CD4-positive, alpha-beta memory T cell (primary cell): ENCODE measurements at places on chromosomes 12 and 14. TPM values are rescaled to one million over a fixed set of nuclear protein-coding genes. Genes with fewer than 3 reads are reported as not detected.

- no peak for DNase-seq
These were observed 148.9 kb downstream of the PPM1H start for GRCh38 chr12:62785941-62786559.

- no peak for DNase-seq
These were observed 15.2 kb downstream of the STON2 start for GRCh38 chr14:81384900-81385299.

DNA sequence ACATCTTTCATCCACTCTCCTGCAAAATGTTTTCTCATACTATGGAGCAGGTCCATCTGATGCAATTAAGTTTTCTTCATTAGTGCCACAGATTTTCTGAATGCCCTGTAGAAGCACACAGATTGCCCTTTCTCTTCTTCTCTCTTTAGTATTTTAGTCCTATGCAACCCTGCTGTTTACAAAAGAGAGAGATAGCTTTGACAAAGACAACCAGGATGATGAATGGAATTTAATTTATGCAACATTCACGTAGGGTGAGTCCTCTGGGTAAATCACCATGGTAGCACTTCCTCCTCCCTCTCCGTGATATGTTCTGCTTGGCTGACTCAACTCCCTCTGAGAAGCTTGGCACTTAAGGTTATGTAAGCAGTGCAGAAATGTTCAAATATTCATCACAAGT, 400.9 kb upstream of the PDE3A start:
- no peak for DNase-seq

DNA sequence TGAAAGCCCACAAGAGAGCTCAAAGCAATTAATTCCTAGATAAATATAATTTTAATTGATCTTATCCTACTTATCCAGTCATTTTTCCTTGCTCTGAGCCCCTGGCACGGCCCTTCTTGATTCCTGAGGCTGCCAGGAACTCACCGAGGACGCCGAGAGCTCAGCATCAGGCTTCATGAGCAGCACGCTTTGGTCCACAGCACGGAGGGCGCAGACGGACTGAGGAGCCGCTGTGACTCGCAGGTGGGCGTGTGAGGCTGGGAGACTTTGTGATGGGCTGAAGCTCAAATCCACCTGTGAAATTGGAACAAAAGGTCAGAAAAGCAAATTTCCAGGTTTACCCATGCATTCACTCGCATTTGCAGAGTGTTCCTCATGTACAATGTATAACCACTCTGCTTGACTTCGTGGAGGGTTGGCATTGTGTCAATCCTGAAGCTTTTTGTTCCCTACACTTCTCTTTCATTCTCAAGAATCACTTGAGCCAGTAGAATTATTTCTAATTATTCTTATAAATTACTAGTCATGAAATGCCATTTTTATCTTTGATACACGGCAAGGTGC, 17.2 kb downstream of the A2M start:
- DNase-seq, result no peak

DNA sequence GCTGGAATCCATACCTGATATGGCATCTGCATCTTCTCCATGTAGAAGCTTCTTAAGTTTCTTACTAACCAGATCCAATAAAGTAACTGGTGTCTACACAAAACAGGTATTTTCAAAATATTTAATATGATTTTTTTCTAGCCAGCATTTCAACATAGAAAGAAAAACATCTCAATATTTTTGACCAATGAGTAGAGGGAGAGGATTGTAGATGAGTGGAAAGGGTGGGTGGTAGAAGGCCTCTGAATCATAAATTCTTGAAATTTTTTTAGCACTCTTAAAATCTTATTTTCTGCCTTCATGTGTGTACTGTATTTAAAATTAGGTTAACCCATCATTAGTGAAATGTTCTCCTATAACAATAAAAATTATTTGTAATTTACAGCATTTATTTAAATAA, 18.0 kb downstream of the DEPDC4 start:
- no peak for DNase-seq

GRCh38 chr12:115375186-115375991, 691.4 kb upstream of the TBX3 start:
- no peak for DNase-seq

DNA sequence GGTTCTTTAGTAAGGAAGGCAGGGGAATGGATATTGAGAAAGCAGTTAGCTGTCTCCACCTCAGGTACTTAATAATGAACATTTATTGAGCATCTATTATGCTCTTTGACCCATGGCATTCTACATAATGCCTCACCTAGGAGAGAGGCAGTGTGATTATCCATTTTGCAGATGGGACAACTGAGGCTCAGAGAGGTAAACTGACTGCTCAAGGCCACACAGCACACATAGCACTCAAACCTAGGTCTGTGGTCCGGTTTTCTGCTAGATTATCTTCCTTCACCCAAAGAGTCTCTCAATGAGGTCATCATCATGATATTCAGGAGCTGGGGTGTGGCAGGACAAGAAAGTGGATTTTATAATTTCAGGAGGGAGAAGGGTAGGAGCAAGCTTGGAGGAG, 199.1 kb upstream of the LHX5 start:
- DNase-seq, result no peak

GRCh38 chr12:122876731-122877130, 19.2 kb downstream of the VPS37B start:
- no peak for DNase-seq

- no peak for DNase-seq
These were observed 133.8 kb upstream of the CPM start for GRCh38 chr12:69066492-69067373.

DNA sequence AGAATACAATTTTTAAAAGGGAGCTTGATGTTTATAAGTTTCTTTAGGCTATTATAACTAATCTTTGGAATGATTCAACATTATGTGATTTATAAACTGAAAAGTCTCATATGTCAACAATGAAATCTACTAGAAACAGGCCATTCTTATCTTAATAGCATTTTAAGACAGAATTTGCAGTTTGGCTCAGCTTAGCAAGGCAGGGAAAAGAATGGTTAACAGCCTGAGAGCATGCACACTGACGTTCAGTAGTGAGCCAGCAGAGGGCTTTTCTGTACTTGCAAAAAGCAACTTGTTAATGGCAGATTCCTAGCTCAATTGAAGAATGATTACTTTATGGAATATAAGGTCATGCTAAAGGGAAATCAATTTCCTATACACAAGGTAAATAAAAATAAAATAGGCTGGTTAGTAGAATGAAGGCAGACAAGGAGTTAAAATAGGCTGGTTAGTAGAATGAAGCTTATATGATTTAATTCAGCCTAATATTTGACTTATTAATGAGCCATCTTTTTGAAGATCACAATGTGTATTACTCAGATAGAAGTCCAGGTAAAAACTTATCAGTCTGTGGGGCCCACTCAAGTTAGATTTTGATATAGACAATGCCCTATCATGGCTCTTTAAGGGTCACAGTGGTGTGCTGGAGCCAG, 95.9 kb downstream of the OTOGL start:
- DNase-seq, result no peak

GRCh38 chr12:106239241-106239950, 8.4 kb downstream of the CKAP4 start:
- DNase-seq, result no peak

- no peak for DNase-seq
These were observed 147.8 kb upstream of the ATP2B1 start for GRCh38 chr12:89856431-89856830.

DNA sequence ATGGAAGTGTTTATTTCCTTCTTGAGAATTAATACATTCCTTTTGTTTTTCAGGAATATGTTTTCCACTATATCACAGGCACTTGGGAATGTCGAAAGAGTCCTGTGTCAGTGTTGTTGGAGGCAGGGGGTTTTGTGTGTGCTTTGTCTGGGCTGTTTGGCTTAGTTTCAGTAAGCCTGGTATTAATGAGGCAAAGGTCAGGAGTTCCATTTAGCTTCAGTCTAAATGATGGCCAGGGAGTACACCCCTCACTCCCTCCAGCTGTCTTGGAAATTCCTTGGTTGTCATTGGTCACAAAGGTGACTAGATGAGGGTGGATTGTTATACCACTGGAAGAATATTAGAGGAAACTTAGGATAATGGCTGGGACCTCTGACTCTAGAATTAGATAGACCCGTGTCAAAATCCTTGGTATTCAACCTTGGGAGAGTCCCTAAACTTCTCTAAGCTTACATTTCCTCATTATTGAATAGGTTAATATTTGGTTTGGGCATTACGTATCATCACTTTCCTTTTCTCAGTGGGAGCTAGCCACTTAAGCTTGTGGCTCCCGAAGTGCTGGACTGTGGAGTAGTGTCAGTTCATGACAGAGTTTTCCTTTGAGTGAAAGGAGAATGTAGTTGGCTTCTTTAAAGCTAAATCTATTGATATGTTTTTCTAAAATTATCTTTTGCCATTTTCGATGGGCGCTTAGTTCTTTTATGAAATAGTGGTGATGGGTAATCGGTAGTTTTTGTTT, 5.2 kb downstream of the FRS2 start:
- DNase-seq, result no peak

- no peak for DNase-seq
These were observed 10.3 kb upstream of the SP7 start for GRCh38 chr12:53346491-53346890.

- DNase-seq, result no peak
These were observed 16.7 kb upstream of the NEDD1 start for GRCh38 chr12:96890331-96890730.

- DNase-seq, result no peak
These were observed 108.4 kb downstream of the MON2 start for GRCh38 chr12:62575036-62575435.

- peak; percentile 9 for DNase-seq
These were observed 412.1 kb downstream of the DAD1 start for GRCh38 chr14:22176957-22177356.

DNA sequence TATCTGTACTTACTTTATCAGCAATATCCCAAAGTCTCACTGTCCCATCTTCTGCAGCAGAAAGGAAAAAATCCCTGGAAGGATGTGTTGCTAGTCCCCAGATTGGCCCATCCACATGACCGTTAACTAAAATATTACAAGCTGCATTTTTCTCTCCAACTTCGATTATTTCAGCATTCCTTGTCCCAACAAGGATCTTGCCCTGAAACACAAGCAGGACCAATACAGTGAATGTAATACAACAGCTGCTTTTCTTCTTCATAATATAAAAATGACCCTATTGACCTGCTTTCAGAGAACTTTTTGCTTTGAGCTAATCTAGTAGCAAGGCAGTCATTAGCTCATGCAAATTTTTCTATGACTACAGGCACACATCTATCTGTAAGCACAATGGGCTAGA, 58.3 kb downstream of the ZC3H14 start:
- no peak for DNase-seq

GRCh38 chr12:131795690-131796410, 32.3 kb upstream of the MMP17 start:
- no peak for DNase-seq

GRCh38 chr14:92551044-92551841, 37.7 kb downstream of the RIN3 start:
- DNase-seq, result no peak

DNA sequence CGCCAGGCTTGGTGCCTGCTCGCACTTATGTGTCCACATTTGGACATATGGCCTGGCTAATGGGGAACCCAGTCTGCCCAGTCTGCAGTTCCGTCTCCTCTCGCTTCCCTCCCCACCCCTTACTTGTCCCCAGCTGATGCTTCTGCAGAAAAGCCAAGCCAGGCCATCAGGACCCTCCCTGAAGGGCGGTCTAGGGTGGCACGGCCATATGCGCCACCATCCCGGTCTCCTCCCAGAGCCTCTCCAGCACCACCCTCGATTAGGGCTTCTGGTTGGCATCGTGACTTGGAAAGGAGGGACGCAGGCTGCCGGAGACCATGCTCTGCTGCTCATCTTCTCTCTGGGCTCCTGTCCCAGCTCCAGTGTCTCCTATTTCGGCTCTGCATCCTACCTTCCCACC, 54.6 kb downstream of the CALM1 start:
- DNase-seq, result no peak

DNA sequence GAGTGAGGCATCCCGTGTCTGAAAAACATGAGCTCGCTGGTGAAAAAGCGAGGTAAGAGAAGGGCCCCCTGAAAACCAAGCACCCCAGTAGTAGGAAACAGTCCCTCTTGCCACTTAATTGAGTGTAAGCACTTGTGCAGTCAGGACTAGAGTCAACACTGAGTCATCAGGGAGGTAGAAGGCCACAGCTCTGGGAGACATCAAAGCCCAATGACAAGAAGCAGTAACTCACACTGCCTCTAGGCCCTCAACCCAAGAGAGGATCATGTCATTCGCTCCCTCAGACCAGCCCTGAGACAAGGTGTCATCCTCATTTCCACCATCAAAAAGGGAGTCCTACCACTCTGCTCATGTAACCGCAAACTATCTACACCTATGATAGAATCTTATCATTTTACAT, 17.8 kb downstream of the POMT2 start:
- no peak for DNase-seq

The MYF6 gene
- total RNA-seq, result not detected

The KRT74 gene
- not detected for total RNA-seq

The CRACR2A gene
- 37.6 TPM for total RNA-seq

The AKAP5 gene
- 0.20 TPM for total RNA-seq

The COL2A1 gene
- total RNA-seq, result not detected

The NDUFA12 gene
- 55.5 TPM for total RNA-seq

The TSPAN8 gene
- not detected for total RNA-seq

The FAM222A gene
- 0.55 TPM for total RNA-seq

The SINHCAF gene
- total RNA-seq, result 98.5 TPM
